ENCODE measurements at places on chromosomes 1 and 21.

DNA sequence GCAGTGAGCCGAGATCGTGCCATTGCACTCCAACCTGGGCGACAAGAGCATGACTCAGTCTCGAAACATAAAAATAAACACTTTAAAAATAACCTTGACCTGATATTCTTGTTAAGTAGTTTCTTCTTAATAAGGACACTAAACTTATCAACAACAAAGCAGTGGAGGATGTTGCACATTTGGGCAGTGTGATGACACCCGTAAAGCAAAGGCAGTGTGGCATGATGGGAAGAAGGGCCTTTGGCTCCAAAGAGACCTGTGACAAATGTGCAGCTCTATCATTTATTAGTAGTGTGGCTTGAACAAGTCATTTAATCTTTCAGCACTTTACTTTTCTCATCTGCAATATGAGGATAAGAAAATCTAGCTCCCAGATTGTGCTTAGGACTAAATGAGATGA is 348.0 kb upstream of the PLD5 start:
- no peak for DNase-seq

DNA sequence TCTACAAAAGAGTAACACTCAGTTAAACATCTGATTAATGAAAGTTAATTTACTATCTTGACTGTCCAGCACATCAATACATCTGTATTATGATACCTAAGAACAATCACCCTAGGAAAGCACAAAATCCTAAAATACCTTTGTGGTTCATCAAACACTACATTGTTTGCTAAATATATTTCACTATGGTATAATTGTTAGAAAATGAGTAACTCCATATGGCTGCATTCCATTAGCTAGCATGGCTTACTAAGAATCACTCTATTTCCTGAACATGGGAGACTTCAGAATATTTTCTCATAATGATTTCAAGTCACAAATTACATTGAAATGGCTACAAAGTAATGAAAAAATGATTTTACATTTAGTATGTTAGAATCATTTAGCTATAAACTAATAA is 12.5 kb downstream of the TRMT1L start:
- DNase-seq = no peak

DNA sequence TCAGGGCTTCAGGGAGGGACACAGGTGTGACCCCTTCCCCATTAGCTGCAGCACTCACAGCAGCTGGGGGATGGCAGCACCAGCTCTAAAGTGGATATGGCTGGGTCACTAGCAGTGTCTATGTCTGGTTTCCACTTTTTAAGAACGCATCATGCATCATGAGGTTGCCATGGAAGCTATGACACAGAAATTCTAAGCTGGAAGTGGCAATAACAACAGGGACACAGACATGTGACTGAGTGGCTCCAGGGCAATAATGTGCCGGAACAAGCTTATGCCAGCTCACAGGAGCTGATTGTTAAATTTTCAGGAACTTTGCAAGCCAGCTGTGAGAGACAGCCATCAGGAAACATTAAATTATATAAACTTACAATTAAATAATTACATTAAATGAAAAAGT is 51.2 kb upstream of the NFASC start:
- no peak for DNase-seq

GRCh38 chr1:79110749-79111148 is 104.2 kb upstream of the ADGRL4 start:
- DNase-seq = no peak

- DNase-seq = no peak
These were observed 157.9 kb upstream of the CHRM3 start for GRCh38 chr1:239228451-239228850.

- no peak for DNase-seq
These were observed 57.0 kb downstream of the PTGER3 start for GRCh38 chr1:70990469-70991253.

DNA sequence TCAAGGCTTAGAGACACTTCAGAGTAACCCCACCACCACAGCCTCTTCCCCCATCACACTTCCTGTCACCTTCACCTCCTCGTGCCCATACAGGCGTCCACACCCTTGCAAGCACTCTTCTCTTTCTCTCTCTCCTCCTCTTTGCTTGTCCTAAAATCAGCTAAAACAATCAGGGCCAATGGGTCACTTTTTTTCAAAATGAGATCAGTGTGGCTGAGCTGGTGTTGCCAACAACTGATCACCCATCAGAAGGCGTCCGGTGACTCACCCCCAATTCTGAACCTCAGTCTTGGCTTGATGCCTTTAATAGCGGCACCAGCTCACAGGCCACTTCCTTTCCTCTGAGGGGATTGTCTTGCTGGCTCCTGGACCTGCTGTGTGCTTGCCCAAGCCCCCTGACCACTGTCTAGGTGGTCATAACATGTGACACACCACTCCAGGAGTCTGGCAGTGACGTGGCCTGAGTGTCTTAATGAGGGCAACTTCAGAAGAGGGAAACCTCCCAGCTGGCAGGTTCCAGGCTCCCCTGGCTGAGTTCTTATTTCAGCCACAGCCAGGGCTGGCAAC is 1.6 kb downstream of the DRAXIN start:
- DNase-seq = no peak

DNA sequence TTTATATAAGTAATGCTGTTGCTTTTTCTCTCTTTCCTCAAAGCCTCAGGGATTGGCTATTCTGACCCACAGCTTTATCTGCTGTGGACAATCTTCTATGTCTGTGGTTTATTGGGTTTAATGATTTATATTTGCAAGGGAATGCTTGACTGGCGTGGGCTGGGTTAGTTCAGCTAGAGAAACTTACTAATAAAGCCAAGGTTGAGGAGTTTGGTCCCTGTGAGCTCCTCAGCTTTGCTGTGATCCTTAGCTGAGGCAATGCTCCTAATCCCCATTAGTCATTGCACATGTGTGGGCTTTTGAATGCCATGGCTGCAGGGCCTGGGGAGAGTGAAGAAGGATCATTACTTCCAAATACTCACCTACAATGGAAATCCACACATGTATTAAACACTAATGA is 179.3 kb downstream of the ZNF326 start:
- no peak for DNase-seq

GRCh38 chr1:221712776-221713431 is 29.0 kb downstream of the DUSP10 start:
- no peak for DNase-seq

GRCh38 chr1:90200646-90201205 is 205.8 kb downstream of the ZNF326 start:
- DNase-seq = no peak

DNA sequence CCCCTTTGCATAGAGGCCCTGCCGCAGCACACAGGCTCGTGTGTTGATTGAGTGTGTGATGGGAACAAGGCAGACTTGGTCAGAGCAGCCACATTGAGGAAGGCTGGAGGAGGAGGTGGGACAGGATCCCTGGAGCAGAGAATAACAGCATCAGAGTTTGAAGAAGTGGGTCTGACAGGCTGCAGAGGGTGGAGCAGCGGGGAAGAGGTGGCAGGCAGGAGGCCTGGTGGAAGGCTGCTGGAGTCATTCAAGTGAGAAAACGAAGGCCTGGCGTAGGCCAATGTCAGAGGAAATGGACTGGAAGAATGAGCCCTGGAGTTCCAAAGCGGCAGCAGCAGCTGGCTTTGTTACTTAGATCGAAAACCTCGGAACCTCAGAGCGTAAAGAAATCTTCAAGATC is 115.0 kb upstream of the GRIK3 start:
- DNase-seq = no peak

DNA sequence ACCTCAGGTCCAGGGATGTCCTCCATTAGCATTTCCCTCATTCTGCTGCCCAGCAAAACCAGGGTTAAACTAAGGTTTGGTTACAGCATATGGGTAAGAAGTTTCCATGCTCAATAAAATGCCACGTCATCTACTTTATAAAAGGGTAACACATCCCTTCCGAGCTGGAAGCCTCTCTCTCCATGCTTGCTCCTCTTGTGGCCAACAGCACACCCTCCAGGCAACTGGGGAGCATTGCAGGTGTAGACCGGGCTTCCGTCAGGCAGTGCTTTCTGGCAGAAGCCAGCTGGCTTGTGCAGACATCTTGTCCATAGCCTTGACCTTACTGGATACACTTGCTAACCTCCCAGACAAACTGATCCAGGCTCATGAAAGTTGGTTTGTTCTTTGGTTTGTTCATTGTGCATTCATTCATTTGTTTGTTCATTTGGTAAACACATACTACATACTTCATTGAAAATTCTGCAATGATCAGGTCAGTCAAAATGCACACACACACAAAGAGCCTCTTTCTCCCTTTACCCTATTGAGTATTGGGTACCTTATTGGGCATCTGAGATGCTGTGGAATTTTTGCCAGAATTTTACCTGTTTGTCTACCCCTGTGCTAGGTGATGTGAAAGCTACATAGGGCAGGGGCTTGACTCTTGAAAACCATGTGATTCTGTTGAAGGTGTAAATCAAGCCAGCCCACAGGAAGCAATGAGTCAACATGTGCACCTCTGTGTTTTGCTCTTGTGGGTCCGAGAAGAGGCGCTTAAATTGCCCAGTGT is 422.8 kb downstream of the CAMTA1 start:
- peak; percentile 34 for DNase-seq

GRCh38 chr1:1021920-1022259 is 2.0 kb downstream of the AGRN start:
- no peak for DNase-seq

GRCh38 chr1:28199328-28200233 is 23.1 kb upstream of the PTAFR start:
- no peak for DNase-seq

DNA sequence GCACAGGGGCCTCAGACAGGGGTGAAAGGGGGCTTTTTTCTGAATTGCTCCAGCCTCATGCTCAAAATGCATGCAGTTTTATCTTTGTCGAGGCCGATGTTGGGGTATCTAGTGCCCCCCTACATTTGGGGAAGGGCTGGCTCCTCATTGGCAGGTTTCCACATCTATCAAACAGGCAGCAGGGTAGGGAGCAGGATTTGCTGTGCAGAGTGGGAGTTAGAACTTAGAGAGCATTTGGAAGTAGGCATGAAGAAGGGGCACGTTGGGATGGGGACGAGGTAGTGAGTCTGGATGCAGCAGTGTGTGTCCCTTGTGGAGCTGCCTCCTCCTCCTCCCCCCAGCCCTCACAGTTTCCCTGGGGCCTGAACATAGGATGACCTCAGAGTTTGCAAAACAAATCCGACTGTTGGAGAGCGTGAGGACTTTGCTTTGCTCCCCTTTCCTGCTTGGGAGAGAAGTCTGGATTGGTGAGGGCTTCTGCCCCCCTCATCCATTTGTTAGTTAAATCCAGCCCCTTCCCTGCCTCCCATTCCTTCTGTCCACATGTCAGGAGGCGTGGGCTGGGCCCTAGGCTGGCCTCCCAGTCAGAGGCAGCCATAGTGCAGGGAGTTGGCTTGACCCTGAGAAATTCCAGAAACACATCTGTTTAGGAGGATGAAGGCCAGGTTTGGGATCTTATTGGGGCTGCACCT is 36.9 kb upstream of the GPR37L1 start:
- no peak for DNase-seq

- peak; percentile 66 for DNase-seq
These were observed 57.6 kb downstream of the LDLRAD2 start for GRCh38 chr1:21869620-21870121.

- DNase-seq = no peak
These were observed 8.2 kb downstream of the XKR8 start for GRCh38 chr1:27967884-27968466.

DNA sequence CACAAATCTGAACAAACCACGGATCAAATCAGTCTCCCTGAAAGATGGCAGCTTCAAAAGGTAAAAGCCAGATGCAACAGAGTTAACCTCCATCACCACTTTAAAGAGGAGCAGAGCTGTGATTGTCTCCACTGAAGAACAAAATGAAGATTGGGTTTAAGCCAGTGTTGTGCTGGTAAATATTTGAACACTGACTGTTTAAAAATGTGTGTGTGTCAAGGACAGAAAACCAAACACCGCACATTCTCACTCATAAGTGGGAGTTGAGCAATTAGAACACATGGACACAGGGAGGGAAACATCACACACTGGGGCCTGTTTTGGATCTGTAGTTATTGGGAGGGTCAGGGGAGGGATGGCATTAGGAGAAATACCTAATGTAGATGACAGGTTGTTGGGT is 83.9 kb downstream of the ST6GALNAC5 start:
- no peak for DNase-seq

DNA sequence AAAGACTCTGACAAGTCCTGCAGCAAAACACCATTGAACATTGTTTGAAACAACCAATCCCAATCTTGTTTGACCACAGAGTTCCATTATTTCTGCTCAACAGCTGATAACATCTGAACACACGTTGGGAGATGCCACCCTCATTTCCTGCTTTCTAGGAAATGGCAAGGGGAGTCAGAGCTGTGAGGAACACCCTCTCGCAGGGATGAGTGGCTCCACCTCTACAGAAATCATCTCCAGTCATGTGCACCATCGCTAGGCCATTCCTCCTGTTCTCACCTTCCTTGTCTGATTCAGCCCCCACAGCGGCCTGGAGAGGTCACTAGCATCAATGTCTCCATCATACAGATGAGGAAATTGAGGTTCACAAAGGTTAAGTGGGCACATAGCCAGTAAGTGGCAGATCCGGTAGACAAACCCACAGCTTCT is 22.4 kb upstream of the RUNX3 start:
- DNase-seq = no peak

- no peak for DNase-seq
These were observed 33.3 kb downstream of the GNPAT start for GRCh38 chr1:231274119-231274825.

DNA sequence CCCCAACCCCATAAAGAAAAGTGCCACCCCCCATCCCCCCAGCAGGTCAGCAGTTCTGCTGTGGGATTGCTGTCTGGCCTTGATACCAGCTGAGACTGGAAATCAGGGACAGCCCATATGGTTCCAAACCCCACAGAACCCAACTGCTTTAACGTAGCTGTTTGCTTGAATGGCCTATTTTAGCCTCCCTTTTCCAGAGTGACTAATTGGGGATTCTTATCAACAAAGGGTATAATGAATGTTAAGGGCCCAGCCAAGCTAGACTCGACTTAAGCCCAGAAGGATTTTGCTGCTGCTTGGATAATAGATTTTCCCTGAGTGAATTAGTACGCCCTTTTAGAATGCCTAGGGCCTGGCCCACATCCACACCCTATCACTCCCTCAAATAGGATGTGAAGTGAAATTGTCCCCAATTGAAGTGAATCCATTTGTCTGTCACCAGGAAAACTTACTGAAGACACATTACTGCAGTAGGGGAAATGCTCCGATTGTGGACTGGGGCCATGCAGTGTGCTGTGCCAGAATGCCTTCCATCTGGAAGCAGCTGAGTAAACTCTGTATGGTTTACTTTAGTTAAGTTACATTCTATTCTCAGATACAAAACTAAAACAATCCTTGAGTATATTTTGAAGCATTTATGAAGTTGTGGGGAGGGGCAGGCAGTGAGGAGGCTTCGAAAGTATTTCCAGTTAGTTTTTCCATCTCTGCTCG is 156.9 kb downstream of the DHRS3 start:
- no peak for DNase-seq

DNA sequence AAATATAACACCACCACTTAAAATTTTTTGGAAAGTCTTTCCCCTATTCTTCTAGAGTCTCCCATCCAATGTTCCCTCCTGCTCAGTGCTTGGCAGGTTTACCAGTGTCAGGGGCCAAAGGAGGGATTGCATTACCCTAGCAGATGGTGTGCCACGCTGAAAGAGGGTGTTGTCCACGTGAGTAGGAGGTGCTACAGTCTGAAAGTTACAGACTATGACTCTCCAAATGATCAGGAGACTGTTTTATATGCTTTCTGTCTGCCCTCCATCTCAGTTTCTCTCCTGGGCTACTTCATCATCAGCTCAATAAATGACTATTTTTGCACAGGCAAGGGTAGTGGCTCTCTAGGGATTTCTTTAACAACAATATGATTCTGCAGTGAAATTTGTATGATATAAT is 31.3 kb upstream of the ANGPTL7 start:
- DNase-seq = no peak

- no peak for DNase-seq
These were observed 923.1 kb upstream of the TMPRSS15 start for GRCh38 chr21:19326531-19327319.
